SK-N-SH treated with all-trans-retinoic acid at 6 μM for 48 hours (cell line): ENCODE measurements at places on chromosomes 16 and 17.

- ATAC-seq = peak; percentile 78
Observed at GRCh38 chr17:35889818-35890773, 9.9 kb upstream of the CCL5 start.

DNA sequence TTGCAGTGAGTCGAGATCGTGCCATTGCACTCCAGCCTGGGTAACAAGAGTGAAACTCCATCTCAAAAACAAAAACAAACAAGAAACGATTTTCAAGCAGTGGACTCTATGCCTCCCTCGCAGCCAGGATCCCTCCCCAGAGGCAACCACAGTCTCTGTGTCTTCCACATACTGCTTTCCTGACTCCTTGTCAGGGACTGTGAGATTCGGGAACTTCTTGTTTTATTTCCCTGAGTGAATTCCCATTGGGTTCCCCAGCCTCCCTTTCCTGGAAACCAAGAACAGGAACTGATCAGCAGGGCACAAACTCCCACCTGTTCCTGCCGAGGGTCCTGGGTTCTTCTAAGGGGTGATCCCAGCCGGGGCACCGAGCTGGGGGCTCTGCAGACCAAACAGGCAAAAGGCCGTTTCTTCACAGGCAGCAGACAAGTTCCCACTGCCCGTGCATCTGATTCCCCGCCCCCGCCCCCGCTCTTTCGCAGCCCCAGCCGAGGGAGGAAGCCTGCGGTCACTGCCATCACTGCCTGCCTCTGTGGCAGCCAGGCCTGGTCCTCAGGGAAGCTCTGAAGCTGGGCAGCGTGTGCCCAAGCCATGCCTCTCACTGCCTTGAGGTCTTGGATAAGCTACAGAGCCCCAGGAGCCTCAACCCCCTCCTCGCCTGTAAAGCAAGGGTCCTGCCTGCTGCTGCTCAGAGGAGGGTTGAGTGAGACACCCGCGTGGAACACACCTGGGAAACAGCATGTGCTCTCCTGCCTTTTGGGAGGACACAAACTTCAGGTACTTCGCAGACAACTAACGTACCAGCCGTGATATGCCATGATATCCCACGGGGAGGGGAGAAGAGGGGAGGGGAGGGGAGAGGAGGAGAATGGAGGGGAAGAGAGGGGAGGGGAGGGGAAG lies 5.5 kb upstream of the PIEZO1 start:
- peak; percentile 23 for ATAC-seq

GRCh38 chr17:42530952-42531454 lies 5.0 kb upstream of the NAGLU start:
- no peak for ATAC-seq

- peak; percentile 66 for ATAC-seq
Observed at GRCh38 chr17:15260376-15261257, 4.5 kb downstream of the PMP22 start.

DNA sequence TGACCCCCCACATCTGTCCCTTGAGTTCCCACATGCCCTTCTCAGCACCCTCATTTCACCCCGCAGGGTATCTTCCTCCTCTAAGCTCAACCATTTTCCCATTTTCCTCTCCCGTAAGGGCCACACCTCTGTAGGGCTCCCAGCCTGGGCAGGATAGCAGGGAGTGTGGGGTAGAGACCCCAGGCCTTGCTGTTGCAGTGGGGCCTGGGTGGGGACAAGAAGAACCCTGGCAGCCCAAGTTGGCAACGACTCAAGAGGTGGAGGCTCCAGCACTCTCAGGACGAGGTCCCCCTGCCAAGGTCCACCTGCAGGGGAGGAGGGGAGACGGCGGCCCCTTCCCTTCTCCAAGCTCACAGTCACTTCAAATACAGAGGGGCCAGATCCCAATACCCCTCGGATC lies 2.0 kb upstream of the TMEM92 start:
- ATAC-seq = no peak

- ATAC-seq = no peak
Observed at GRCh38 chr16:84500531-84500930, 3.9 kb downstream of the MEAK7 start.

- no peak for ATAC-seq
Observed at GRCh38 chr16:89408315-89408714, 82.0 kb downstream of the ANKRD11 start.

DNA sequence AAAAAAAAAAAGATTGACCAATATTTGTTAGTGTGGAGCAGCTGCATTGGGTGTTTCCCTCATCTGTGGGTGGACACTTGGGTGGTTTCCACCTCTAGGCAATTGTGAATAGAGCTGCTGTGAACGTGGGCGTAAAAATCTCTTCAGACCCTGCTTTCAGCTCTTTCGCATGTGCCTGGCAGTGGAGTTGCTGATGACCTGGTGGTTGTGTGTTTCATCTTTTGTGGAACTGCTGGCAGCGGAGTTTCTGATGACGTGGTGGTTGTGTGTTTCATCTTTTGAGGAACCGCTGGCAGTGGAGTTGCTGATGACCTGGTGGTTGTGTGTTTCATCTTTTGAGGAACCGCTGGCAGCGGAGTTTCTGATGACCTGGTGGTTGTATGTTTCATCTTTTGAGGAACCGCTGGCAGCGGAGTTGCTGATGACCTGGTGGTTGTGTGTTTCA lies 21.4 kb downstream of the ZC3H18 start:
- no peak for ATAC-seq

- ATAC-seq = peak; percentile 37
Observed at GRCh38 chr16:3467921-3468320, 24.4 kb downstream of the NAA60 start.

- ATAC-seq = no peak
Observed at GRCh38 chr17:57524839-57525568, 220.1 kb downstream of the CCDC182 start.

GRCh38 chr16:22670551-22671041 lies 143.4 kb upstream of the HS3ST2 start:
- ATAC-seq = peak; percentile 52

GRCh38 chr17:46036491-46036890 lies 37.4 kb downstream of the STH start:
- ATAC-seq = no peak

DNA sequence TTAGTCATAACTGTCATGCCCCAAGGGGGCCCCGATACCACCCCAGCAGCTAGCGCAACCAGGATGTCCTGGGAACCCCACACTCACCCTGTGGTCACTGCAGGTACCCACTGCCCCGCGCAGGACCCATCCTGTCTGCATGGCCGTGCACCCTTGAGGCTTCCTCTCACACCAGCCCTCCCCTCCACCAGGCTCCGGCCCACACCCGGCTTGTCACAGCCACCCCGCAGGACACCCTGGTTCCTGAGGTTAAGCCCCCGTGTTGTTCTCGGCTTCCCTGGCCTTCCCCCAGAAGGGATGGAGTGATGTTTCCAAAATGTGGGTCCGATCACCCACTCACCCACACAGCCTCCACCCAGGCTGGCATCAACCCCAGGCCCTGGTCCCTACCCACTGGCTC lies 7.5 kb downstream of the DNASE1L2 start:
- ATAC-seq = no peak

DNA sequence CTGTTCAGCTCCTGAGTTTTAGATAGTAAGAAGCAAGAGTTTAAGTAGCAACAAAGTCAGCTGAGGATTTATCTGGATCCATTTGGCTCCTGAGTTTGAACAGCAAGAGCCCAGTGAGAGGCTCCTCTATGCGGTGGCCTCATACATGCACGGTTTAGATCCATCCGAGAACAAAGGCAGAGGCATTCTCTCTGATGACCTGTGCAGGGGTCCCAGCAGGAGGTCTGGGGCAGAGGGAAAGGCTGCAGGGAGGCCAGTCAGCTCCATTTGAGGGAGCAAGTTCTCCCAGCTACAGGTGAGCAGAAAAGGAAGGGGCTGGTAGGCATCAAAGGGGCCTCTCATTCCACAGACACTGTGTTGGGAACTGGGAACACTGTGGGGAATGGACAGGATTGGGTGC lies 16.5 kb downstream of the PITPNM3 start:
- no peak for ATAC-seq

DNA sequence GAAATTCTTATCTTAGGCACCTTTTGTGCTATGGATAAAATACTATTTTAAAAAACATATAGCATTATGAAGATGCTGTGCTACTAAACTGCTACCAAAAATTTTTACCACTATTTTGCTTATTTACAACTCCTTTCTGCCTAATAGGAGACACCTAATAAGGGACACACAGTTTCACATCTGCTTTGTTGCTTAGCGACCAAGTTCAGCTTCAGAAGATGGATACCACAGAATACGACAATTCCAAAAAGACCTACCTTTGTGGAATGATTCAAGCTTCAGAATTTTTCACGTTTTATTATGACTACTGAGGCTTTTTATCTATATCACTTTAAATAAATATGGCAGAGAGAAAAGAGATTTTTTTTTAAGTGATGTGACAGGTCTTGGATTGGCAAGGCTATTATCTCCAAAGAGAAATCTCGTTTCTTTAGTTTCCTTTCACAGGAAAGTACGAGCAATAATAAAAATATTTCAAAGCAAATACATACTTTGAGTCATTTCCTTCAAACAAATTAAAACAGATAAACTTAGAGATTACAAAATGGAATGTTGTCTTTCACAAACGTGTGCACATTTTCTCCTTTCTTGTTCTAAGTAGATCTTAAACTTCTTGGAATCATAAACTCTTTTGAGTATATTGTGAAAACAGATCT lies 35.4 kb downstream of the SPAG9 start:
- peak; percentile 60 for ATAC-seq

GRCh38 chr16:82857693-82858365 lies 231.1 kb downstream of the CDH13 start:
- no peak for ATAC-seq

DNA sequence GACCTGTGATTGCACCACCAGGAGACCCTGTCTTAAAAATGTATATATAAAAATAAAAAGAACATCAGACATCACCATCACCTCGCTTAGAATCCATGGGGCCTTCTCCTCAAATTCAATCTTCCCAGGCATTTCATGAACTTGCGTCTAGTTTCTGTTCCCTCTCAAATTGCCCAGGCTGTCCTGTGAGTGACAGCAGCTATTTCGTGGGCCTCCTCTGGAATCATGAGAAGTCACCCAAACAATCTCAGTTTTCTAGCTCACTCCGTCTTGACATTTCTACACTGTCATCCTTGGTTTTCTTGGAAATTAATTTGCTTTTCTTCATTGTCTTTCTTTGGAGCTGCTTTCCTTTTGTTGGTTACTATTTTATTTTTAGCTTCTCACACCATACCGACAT lies 7.3 kb downstream of the SLC52A1 start:
- no peak for ATAC-seq

- no peak for ATAC-seq
Observed at GRCh38 chr17:20938988-20939615, 103.7 kb downstream of the USP22 start.

DNA sequence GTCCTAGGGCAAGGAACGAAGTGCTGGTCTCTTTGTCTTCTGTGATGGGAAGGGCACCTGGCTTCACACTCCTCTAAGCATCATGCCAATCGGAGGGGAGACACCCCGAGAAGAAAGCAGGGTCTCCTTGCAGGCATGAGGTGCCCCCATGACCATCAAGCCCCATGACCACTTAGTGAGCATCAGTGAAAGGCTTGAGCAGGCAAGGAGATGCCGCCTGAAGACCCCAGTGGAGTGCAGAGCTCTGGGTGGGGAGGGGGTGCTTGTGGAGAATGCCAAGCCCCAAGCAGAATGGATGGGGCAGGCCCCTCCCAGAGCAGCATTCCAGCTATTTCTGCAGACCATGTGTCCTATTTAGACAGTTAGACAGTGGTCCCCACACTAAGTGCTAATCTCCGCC lies 232.7 kb upstream of the TNRC6C start:
- ATAC-seq = no peak

- no peak for ATAC-seq
Observed at GRCh38 chr17:78940258-78940657, 15.1 kb upstream of the TIMP2 start.

DNA sequence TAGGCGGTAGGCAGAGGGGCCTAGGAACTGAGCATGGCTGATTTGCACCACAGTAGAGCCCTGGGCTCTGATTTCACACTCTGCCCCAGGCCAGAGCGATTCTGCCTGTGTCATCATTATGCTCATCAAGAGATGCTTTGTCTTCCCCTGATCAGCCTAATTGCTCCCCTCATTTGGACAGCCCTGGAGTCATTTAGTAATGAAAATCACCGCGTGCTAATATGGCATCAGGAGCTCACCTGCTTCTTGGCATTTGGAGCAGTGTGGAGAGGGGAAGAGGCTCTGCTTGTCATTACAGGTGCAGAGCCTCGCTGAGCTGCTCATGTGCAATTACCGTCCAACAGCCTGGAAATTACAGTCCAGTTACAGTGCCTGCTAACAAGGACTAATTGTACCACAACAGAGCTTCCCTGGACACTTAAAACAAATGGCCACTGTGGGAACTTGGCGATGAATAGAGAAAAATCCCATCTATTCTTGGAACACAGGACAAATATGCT lies 157.1 kb upstream of the WSCD1 start:
- ATAC-seq = no peak

DNA sequence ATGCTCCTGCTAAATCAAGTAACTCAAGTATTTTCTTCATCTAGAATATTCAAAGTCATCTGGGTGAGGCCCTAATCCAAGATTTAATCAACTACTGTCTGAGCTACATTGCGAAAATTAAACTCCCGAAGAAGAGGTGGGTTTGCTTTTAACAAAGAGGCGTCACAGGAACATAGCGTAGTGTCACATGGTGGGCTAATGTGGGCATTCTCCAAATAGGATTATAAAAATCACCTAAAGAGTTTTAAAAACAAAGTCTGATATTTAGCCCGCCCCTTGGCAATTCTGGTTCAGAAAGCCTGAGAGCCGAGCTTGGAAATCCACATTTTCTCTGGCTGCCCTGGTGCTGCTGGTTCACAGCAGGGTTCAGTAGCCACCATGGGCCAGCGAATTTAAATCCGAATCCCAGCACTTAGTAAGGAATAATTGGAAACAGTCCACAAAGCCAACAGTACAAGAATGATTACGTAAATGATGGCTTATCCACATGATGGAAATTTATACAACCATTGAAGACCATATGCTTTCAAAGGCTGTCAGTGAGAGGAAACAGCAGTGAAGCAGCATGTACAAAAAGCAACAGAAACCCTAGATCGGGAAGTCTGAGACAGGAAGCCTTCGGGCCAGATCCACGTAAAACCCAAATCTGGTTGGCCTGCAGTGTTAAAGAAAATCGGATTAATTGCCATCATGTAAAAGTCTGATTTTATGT lies 8.8 kb downstream of the PMM2 start:
- ATAC-seq = no peak; the same call in 2 of the 3 replicates

DNA sequence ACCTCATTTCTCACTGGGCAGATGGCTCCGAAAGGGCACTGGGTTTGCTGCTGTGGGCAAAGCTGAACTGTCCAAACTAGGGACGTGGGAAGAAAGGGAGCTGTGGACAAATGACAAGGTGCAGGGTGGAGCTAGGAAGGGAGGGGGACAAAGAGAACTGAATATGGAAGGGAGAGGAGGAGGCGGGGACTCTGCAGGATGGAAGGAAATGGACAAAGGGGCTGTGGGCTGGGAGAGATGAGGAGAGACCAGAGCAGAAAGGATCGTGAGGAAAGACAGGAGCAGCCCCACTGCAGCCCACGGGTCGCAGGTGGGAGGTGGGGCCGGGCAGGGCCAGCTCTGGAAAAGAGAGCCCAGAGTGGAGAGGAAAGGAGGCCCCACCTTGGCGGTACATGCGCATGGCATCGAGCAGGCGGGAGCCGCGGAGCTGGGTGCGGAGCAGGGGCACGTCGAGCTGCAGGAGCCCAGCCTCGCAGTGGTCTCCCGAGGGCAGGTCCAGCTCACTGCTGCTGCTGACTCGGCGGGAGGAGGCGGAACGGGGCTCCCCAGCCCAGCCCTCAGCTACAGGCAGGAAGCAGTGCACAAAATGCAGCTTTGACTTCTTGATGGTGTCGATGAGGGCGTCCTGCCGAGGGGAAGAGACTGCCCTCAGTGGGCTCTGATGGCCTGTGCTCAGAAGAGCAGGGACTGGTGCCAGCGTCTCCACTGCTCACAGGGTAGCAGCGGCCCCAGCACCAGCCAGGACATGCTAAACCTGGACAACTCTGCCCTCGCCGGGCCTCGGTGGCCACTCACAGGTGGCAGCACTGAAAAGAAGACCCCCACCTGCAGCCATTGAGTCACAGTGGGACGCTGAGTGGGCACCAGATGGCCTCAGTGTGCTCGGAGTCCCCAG lies 66.8 kb downstream of the PIPOX start:
- ATAC-seq = no peak
